T-helper 9 cell (primary cell): ENCODE measurements at places on chromosomes 1 and 21.

GRCh38 chr1:205339717-205340116 is 17.0 kb downstream of the KLHDC8A start:
- DNase-seq = no peak

DNA sequence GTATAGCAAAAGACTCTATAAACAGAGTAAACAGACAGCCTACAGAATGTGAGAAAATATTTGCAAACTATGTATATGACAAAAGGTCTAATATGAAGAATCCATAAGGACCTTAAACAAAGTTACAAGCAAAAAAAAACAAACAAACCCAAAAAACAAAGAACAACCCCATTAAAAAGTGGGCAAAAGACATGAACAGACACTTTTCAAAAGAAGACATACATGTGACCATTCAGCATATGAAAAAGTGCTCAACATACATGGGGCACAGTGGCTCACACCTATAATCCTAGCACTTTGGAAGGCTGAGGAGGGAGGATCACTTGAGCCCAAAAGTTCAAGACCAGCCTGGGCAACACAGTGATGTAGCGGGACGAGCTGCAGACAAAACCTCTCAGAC is 17.9 kb upstream of the OR2B11 start:
- no peak for DNase-seq

DNA sequence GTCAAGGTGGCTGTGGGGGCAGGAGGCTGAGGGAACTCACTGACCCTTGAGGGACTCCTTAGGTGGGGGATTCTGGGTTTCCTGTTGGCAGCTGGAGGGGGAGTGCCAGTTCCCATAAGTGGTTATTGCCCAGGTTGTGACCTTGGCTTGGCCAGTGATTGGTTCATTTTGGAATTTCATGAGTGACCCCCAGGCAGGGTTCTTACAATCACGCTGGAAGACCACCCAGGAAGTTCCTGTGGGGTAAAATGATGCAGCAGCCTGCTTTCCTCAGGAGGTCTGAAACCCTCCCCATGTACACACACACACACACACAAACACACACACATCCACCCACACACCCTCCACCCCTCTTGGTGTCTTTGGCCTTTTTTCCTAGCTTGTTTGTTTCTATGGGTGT is 16.9 kb downstream of the VANGL1 start:
- DNase-seq = no peak

DNA sequence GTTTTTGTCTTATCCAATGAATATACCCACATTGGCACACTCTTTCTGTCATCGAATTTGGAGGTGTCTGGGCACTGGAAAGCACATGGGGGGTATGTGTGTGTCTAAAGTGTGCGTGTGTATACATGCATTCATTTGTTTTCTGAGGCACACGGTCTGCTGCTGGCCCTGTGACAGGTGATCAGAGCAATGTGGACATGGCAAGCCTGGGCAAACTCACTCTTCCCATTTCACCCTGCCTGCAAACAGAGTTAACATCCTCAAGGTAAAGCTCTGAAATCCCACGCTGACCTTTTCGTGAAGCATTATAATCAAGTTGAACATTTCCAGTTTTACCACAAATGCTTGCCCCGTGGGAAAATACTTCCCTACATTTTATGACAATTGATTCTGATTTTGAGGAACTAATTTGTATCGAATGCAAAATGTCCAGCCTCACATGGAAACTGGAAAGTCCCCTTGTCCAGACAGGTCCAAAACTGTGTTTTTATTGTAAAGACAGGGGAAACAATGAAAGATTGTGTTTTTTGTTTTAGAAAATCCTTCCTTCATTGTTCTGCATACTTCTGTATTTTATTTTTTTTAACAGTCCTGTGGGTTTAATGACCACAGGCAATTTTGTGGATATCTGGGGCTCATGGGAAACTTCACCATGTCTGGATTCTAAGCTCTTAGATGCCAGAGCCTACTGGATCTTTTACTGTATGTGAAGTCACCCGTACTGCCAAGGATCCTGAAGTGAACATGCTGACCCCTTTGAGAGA is 160.9 kb downstream of the PBX1 start:
- no peak for DNase-seq

DNA sequence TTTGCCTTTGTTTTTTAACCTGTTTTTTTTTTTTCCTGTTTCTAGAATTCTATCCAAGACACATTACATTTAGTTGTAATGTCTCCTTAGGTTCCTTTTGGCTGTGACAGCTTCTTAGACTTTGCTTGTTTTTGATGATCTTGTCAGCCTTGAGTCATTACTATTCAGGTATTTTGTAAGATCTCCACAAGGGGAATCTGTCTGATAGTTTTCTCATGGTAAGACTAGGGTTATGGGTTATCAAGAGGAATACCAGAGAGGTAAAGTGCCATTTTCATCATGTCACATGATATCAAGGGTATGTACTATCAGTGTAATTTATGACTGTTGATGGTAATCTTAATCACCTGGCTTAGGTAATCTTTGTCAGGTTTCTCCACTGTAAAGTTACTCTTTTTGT is 99.1 kb upstream of the GFI1 start:
- no peak for DNase-seq

DNA sequence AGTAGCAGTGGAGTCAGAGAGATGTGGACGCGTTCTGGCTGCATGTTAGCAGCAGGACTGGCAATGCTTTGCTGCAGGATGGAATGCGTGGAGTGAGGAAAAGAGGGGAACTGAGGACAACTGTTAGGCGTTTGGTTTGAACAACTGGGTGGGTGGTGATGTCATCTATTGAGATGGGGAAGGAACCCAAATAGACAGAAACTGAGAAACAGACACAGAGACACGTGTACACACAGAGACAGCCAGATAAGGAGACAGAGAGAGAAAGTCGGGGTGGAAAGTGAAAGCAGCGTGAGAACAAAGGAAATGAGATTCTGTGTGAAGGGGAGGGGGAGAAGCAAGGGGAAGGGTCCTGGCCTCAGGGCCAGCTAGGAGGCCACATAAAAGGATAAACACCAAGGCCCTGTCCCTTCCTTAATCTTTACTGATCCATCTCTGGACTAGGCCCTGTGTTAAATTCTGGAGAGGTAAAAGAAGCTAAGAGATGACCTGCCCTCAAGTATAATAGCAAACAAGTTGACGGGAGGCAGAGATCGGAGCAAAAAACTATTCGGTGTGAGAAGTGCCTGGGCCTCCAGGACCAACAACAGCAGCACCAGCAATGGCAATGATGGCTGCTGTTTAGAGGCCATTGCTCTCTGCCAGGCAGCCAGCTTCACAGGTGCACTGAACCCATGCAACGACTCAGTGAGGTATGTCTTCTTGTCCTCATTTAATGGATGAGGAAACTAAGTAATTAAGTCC is 31.6 kb downstream of the VWA5B1 start:
- no peak for DNase-seq

DNA sequence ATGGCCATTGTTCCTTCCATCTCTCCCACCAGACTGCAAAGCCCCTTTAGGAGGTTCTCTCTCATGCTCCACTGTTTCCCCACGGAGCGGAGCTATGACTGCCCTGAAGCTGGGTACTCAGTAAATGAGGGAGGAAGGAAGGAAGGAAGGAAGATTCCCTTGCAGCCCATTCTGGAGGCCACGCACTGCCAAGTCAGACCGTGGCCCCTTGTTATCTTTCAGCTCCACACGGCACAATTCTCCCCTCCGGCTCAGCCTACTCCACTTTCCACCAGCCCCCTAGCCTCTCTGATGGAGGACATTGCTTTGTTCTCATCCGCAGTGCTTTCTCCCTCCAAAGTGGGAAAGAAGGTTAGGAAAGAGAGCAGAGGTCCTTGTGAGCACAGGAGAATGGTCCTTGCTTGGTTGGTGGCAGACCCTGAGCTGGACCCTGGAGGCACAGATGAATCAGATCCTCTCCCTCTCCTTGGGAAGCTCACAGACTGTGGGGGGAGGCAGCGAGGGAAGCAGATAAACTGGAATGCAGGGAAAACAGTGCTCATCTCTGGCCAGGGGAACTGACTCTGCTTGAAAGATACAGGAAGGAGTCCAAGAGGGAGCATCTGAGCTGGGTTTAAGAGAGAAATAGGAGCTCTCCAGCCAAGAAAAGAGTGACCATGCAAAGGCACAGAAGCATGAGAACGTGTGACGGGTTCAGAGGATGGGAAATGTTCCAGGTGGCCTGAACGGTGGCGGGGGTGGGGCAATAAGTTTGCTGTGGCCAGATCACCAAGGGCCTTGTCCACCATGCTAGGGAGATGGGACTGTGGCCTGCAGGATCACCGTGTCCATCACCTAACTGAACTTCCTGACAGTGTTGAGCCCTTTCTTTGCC is 52.6 kb downstream of the GLIS1 start:
- no peak for DNase-seq

GRCh38 chr21:42760361-42760950 is 107.0 kb downstream of the PDE9A start:
- no peak for DNase-seq

DNA sequence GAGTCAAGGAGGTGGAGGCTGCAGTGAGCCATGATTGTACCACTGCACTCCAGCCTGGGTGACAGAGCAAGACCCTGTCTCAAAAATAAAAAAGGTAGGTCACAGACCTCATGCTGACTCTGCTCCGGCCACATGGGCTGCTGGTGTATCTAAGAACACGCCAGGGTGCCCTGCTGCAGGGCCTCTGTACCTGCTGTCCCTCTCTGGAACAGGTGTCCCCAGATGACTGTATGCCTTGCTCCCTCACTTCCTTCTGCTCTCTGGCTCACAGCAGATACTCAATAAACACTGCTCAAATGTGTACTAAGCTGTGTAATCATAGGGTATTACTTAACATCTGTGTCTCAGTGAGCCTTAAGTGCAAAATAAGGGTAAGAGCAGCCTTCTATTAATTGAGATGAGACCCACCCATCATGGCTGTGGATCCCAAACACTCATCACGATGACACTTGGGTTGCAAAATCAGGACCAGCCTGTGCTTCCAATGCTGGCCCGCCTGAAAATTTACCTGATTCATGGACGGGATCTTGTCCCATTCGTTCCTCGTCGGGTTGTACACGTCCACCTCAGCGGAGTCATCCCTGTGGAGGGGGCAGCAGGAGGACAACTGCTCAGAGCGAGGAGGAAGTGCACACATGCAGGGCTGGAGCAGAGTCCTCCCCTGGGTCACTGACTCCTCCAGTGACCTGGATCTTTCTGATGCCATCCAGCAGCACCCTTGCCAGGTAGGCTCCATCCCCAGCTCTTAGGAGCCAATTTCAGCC is 7.5 kb downstream of the KLHL21 start:
- no peak for DNase-seq

- no peak for DNase-seq
Measured at GRCh38 chr1:16450863-16451481, 10.4 kb downstream of the NECAP2 start.

- no peak for DNase-seq
Measured at GRCh38 chr1:205226868-205227583, 720 bp upstream of the TMCC2 start.

DNA sequence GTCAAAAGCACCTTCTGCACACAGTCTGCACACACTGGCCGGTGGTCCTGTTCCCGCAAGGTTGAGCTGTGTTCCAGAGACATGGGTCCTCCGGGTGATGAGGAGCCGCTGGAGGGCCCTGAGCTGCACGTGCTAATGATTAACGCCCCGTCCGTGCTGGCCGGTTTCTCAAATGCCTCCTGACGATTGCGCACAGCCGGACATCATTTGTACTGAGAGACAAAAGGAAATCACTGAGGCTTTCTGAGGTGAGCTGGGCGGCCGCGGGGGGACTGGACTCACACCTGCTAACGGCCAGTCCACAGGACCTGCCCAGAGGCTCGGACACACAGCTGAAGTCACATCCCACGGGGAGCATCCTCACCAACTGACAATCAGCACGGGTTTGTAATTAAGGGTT is 29.2 kb downstream of the POFUT2 start:
- no peak for DNase-seq

GRCh38 chr1:205700865-205701401 is 20.6 kb upstream of the SLC45A3 start:
- DNase-seq = no peak

DNA sequence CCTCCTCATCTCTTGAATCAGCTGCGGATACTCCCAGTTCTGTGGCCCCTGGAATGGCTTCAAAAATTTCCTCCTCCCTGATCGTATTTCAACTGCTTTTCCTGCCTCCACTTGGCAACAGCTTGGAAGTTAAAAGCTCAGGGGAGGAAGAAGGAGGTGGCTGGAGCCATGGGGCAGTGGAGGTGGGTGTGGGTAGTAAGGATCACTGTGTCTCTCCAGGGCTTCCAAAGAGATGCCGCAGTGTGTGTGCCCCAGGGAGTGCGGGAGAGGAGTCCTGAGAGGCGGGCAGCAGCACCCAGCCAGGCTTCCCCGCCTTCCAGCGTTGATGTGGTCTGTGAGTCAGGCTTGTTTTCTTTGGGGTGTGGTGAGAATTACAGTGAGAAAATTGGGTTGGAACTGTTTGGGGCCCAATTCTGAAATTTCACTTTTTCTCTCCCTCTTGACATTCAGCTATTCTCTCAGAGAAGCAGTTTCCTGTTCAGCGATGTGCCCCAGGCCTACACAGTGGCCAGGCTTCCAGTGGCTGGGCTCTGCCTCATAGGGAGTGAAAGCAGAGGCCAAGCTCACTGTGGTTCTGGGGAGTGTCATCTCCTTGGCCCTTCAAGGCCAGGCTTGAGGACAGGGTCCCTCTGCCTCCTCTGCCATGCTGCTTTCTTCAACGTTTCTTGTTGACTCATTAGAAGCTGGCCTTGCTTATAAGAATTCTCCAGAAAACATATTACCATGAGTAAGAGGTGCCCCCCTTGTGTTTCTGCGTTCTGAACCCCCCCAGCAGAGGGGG is 69.0 kb downstream of the PGM1 start:
- DNase-seq = no peak

DNA sequence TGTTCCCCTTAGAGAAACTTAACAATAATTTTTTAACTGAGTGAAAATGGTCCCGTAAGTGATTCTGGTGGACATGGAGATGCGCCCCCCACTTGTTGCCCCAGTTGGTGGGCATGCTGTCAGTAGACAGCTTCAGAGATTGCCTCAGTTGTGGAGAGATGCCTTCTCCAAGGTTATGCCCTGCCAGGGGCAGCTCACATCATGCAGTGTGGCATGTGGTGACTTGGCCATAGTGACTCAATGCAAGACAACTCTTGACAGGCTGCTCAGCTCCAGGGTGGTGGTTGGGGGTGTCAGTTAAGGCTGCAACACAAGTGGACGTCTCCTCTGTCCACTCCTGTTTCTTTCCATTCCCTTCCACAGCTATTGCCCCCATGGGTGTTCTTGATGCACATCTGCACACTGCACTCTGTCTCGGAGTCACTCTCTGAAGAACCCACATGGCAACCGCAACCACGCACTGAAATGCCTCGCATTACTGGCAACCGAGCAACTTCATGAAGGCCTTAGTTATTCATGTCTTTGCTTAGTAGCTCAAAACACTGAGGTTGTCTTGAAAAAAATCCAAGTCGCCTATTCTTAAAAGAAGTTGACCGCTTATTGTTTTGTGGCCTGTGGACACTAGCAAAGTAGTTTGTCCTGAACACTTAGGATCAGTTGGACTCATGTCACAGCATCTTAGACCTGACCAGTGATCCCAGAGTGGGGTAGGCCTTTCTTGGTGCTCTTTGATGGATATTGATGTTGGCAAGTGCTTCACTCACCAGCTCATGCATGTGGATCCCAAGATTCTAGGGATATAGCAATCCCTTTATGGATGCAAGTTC is 54.8 kb upstream of the USP1 start:
- no peak for DNase-seq
